ENCODE measurements at places on chromosomes 12 and 14. TPM values are rescaled to one million over a fixed set of nuclear protein-coding genes. Genes with fewer than 3 reads are reported as not detected.

BIN2 gene
- polyA plus RNA-seq: 3.2 TPM

DNA sequence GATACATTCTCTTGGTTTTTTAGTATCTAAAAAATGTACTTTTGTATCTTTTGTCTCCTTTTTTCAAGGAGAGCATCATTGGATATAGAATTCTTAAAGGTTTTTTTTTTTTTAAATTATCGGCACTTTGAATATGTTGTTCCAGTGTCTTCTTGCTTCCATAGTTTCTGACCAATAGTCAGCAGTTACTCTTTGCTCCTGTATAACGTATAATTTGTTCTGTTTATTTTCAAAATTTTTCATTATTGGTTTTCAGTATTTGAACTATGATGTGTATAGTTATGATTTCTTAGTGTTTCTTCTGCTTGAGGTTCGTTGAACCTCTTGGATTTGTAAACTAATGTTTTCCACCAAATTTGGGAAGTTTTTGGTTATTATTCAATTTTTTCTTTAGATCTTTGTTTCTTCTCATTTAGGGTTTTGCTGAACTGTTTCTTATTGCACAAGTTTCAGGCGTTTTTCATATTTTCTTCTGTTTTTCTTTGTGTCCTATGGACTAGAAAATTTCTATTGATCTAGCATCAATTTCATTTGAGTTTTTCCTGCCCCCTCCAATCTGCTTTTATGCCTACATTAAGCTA lies 93.9 kb downstream of the PLBD1 start:
- no peak for DNase-seq

DNA sequence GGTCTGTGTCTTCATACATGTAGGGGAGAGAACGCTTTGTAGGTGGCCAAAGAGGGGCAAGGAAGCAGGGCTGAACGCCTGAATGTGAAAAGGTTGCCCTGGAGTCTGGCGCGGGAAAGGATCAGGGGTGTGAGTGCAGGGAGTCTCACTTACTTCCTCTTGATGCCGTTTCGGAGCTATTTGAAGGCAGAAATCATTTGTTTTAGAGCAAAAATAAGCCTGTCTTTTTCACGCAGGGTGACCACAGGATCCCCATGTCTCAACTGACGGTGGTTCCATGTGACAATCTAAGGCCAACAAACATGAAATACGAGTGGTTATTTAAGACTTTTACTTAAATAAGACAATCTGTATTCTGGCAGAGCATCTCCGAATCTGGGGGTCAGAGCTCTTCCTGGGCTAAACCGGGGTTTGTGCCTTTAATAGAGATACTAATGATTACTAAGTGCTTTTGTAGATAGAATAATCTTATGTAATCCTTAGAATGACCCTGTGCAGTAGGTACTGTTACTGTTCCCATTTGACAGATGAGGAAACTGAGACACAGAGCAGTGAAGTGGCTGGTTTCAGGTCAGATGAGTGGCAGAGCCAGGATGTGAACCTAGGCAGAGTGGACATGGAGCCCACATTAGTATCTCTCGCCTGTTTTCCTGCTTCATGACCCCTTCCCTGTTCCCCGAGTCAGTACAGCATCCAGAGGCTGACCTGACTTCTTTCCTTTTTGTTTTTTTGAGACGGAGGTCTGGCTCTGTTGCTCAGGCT lies 1.9 kb downstream of the BRI3BP start:
- no peak for DNase-seq

ITGB7 gene
- 1.4 TPM for polyA plus RNA-seq

AGAP2 gene
- 1.9 TPM for polyA plus RNA-seq

- DNase-seq: no peak
Measured at GRCh38 chr12:46266382-46266791, 2.5 kb downstream of the SLC38A1 start.

TGM1 gene
- polyA plus RNA-seq: 2.1 TPM

DNA sequence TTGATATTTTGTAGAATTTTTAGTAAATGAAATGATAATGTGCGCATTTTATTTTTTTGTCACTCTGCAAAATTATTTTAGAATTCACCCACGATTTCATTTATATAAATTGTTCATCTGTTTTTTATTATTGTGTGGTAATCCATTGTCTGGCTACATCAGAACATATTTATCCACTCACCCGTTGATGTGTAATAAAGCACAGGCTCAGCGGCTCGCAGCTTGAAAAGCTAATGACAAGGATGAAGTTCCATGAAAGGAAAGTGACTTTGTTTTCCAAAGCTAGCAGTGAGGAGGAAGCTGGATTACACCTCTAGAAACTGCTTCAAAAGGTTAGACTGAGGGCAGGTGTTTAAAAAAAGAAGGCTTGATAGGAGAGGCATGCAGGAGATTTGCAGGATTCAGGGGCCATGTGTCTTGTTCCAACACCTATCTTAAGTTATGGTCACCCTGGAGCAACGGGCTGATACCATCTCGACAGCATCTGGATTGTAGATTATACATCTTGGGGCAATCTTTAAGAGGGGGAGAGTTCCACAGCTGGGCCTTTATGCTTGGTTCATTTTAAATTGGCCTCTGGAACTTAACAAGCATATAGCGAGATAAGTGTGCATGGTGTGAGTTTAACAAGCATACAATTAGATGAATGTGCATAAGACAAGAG lies 194.1 kb downstream of the TMTC3 start:
- no peak for DNase-seq

DNA sequence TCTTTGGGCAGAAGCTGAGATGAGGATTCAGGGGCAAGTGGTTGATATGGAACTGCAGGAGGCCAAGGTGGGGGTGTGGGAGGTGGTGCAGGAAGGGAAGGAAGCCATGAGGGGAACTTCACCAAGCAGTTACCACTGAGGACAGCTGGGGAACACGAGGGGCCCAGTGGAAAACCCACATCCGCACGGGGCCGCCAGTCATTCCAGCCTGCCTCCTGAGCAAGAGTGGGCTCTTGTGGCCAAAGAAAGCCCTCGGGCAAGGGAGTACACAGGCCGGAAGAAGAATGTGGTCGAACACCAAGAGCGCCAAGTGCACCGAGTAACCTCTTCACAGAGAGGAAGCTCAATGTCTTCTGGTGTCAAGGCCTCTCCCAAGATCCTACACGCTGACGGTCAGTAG lies 252.2 kb upstream of the FOXN3 start:
- DNase-seq: no peak

DNA sequence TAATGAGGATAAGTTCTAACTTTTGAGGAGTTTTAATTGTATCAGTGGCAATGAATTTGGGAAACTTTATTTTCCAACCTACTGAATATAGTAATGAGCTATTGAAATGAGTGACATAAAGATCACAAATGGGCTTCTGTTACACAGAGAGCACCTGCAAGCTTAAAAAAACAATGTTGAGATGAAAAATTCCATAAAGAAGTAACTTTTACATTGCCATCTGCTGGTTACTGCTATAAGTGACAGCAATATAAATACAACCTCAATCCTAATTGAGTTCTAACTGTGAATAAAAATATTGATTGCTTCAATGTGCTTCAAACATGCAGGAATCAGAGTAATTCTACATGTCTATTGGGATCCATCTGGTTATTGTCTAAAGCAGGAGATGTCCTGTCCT lies 14.2 kb downstream of the WIF1 start:
- DNase-seq: no peak

DNA sequence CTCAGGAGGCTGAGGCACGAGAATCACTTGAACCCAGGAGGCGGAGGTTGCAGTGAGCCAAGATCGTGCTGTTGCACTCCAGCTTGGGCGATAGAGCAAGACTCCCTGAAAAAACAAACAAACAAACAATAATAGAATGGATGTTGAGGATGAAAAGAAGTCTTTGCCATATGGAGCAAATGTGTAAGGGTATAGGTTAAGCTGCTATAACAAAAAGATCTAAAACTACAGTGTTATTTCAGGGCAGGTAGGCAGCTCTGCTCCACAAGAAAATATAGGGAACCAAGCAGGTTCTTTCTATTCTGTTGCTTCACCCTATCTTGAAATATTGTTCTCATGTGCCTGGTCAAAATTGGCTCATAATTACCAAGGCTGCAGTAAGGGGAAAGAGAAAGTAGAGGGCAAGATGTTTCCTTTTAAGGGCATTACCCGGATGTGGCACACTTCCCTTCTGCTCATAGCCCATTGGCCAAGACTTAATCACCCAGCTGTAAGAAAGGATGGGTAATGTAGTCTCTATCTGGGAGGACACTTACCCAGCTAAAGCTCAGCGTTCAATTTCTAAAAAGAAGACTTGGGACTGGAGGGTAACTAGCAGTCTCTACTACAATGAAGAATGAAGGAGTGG lies 23.5 kb downstream of the SDSL start:
- DNase-seq: no peak

DNA sequence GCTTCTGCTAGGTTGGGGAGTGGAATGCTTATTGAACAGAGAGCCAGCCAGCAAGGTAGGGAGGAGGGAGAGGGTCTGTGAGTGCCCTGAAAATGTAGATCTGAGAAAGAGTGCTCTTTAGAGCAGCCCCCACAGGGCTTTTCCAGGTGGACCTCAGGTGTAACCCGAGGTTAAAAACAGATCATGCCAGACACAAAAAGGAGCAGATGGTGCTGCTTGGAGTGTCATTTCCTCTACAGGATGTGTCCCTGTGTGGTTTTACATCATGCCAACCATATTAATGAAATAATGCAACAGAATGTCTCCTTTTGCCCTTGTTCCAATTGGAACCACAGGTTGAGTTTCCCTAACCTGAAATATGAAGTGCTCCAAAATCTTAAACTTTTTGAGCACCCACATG lies 6.4 kb downstream of the SUSD6 start:
- DNase-seq: no peak

SERPINA1 gene
- polyA plus RNA-seq: 91.7 TPM

TAS2R42 gene
- not detected for polyA plus RNA-seq

RERGL gene
- 8.8 TPM for polyA plus RNA-seq

DNA sequence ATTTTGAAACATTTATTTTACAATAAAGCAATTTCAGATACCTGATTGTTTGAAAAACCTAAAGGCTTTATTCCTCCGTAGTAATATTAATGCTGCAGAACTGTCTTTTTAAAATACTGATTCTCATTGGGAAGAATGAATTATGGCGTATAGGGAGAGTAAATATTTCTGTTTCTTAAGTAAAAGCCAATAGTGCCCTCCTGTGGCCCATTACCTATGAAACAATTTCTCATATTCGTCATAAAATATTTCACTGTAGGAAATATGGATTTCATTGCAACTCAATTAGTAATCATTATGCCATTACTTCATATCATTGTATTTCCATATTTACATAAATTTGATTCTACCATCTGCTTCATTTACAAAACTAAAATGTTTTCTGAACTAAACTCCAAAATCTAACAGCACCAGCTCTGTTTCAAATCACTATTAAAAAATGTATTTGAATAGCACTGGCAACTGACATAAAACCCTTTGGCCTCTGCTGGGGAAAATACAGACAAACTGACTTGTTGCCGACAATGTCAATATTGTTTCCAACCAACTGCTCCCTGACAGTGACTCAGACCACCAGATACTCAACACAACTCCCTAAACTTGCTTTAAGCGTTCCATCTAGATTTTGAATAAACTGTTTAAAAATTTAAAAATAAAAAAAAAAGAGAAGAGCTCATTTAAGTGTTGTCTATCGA lies 290.3 kb downstream of the NAV3 start:
- DNase-seq: no peak

DNA sequence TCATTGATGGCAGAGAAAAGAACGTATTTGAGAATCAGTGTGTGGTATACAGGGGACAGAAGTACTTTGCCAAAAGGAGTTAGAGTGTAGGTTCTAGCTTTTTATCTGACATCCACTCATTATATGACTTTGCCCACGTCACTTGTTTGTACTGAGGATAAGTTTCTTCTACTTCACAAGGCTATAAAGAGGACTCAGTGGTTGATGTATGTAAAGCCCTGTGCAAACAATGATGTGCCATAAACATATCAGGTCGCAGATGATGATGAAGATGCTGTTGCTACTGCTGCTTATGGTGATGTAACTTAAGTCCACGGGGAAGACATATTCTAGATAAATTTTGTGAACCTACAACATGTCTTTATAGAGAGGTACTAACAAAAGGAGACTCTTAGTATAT lies 66.3 kb downstream of the TRHDE start:
- no peak for DNase-seq

TAS2R9 gene
- polyA plus RNA-seq: not detected

DNA sequence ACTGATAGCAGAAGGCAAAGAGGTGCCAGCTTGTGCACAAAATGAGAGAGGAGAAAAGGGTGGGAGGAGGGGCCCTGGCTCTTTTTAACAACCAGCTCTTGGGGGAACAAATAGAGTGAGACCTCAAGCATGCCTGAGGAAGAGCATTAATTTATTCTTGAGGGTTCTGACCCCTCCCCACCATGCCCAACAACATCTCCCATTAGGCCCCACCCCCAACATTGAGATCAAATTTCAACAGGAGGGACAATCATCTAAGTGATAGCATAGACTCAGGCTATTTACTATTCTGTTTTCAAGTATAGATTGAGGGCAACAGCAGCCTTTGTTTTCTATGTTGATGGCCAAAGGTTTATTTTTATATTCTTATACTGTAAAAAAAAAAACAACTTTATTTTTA lies 59.7 kb downstream of the FUT8 start:
- DNase-seq: no peak

GRCh38 chr14:51242545-51243490 lies 2.8 kb downstream of the TMX1 start:
- DNase-seq: no peak

GRCh38 chr12:85413266-85413665 lies 133.2 kb downstream of the ALX1 start:
- no peak for DNase-seq

GRCh38 chr12:89566615-89567014 lies 40.8 kb upstream of the POC1B start:
- no peak for DNase-seq

DNA sequence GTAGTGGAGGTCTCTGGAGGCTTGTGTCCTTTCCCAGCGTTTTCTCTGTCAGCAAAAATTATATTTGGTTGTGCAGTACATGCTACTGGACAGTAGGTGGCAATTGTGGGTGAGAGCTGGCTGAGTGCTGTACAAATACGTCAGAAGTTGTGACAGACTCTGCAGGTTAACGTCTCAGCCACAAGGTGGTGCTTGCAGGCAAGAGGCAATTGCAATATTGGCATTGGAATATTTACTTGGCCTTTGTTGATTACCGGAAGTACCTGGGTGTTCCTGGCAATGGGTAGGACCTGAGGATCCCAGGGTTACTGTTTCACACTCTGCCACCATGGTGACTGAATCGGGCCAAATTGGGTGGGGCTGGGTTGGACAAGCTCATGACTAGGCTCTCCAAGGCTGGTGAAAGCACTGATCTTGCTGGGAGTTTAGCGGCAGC lies 333.9 kb upstream of the LMO3 start:
- DNase-seq: peak; percentile 24

DNA sequence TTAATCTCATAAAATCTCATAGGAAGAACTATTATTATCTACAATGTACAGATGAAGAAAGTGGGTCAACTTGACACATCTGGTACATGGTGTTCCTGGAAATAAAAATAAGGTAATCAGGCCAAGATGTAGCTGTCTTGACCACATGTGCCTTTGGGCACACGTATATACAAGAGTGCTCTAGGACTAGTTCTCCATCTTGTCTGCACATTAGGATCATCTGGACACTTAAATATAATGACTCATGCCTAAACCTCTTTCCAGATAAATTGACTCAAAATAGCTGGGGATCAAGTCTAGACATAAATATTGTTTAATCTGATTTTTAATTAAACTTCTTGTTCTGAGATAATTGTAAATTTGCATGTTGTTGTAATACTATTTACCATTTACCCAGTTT lies 182.6 kb downstream of the CNTN1 start:
- DNase-seq: no peak

CCND2 gene
- polyA plus RNA-seq: 58.5 TPM

All from renal cortex interstitium (tissue), 15 donors.